COLO829 (cell line): ENCODE measurements at places on chromosomes 2 and 18.

- no peak for DNase-seq
Measured at GRCh38 chr18:51011709-51012108, 18.3 kb upstream of the SMAD4 start.

DNA sequence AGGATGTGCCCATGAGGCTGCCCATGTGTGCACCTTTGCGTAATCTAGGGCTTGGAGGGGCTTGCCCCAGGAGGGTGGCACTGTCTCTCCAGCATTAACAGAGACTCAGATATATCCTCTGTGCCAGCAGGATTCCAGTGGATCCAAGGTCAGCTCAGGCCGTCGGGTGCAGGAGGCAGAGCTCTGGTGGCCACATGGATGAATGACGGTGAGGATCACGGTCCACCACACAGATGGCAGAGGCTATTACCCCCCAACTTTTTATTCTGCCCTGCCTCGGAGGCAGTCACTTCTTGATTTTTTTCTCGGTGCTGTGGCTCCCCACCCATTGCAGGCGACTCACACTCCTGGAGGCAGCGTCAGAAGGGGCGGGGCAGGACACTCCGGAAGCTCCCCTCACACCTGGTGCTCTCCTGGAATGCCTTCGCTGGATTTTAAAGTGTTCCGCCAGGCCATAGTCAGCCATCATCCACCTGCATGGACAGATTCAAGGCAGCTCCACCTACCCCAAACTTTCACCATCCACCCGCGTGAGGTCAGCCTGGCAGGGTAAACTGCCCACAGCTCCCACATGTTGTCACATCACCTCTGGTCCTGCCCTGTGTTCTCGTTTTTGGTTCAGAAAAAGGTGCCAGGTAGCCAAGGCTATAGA lies 602.9 kb upstream of the RAB6C start:
- no peak for DNase-seq

DNA sequence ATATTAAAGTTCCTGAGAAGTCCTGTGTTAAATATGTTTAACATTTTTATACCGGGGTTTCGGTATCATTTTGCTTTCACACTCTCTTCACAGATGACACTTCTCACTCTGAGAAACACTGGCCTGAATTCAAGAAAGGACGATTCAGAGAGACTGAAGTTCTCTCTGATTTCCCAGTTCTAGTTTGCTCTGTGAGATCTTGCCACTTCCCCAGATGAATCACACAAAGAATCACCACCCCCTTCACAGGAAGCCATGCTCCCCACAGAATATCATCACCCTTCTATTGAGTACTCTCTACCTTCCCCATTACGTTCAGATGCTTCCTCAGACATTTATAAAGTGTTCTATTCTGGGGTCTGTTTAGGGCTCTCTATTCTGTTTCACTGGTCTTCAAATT lies 16.1 kb upstream of the CD207 start:
- DNase-seq: no peak

DNA sequence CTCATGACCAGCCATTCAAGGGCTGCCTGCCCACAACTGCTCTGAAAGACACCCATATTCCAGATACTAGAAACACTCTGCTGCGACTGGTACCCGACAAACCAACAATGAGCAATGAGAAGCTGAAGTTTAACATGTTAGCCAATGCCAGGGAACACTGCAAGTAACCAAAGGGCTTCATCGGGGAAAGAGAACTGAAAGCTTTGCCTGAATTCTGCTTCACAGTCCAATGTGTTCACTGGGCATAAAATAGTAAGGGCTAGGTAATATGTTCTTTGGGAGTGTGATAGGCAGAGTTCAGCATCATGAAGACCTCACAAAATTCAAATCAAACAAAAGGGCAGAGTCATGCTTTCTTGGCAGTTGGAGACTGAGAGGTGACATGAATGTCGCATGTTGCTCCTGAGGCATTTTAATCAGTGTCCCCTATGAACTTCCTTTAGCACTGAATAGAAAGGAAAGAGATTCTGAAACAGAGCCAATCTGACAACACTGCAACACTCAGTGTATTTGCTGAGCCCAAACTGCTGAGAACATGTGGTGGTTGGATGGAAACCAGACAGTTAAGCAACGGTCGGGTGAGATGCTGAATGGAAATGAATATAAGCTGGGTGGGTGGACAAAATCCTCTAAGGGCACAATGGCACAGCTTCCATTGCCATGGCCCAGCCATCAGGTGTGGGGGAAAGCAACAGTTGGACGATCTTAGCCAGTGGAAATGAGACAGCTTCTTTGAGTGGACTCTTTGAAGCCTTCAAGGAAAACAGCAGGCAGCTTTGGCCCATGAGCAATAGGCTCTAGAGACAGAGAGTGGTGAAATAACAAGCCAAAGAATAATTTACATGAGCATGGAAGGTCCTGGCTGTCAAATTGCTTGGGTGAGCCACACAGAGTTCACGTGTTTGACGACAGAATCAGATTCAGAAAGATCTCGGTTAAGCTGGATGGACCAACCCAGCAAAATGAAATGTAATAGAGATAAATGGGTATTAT lies 277.5 kb downstream of the AFF3 start:
- DNase-seq: no peak

DNA sequence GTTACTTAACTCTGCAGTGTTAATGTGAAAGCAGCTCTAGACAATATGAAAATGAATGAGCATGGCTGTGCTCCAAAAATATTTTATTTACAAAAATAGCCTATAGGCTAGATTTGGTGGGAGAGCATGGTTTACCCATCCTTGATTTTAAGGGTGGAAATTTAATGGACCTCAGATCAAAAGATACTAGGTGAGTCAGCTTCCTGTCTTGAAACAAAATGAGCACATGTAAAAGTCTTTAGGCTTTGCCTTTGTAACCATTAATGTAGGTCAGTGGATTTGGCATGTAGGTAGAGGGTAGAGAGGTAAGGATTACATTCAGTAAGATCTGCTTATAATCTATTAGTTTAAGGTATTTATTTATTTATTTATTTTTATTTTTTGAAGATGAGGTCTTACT lies 72.7 kb downstream of the GREB1L start:
- no peak for DNase-seq
